Islet precursor cell (in vitro differentiated cells): ENCODE measurements at places on chromosomes 12 and 14.

GRCh38 chr14:68823434-68824206 lies 30.8 kb upstream of the ZFP36L1 start:
- no peak for DNase-seq

DNA sequence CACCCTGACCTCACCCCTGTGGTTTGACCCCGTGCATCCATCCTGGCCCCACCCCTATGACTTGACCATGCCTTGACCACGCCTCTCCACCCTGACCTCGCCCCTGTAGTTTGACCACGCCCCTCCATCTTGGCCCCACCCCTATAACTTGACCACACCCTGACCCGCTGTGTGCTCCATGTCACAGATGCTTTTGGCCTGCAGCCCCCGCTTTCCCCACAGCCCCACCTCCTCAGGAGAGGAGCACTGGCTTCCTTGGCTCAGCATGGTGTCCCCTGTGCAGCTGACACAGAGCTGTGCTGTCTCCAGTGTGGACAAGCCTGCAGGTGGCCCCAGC lies 269.9 kb upstream of the SFSWAP start:
- peak; percentile 51 for DNase-seq

GRCh38 chr12:58961166-58961565 lies 40.9 kb upstream of the LRIG3 start:
- DNase-seq, result no peak

DNA sequence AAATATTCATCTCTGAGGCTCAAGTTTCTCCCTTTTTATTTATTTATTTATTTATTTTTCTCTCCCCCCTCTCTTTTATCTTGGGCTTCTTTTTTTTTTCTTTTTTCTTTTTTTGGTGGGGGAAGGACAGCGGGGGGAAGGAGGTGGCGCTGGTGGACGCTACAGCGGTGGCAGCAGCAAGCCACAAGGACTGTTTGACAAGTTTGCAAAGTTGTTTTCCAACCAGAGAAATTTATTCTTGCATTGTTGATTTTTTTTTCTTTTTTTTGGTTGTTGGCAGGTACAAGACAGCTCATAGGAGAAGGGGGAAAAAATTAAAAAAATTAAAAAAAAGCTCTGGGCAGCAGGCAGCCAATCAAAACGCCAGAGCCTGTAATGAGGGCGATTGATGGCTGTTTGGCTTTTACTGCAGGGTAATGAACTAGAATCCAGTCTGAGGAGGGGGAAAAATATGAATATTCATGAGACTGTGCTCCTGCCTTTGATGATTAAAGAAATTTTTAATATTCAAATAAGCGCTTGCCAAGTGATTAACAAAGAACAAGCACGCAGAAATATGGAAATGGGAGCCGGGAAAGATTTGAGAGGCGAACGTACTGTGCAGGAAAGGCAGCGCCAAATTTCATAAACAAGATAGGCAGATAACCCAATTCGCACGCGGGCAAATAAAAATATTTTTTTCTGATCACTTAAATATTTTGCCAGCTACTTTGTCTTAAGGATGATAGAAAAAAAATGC lies 36.2 kb downstream of the BCL11B start:
- DNase-seq, result no peak

GRCh38 chr12:118981285-118982211 lies at the start of gene SRRM4:
Gene SRRM4 (plus strand): TSS chr12:118981541. CDS start chr12:118981883, 342 bp downstream.
- peak; percentile 87 for DNase-seq

DNA sequence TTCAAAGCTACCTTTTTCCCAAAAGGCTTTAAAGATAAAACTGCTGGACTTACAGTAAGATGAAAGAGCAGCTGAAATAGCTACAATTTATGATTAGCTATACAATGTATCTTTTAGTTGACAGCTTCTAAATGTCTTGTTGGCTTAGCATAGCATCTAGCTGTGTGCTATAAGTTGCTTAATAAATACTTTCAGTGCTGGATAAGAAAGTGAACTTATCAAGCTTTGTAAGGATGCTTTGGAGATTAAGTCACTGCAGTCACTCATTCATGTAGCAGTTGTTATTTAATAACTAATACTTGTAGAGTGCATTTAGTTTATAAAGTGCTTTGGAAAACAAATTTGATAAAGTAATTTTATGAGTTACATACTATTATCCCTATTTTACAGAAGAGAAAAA lies 14.6 kb downstream of the CFAP54 start:
- no peak for DNase-seq

DNA sequence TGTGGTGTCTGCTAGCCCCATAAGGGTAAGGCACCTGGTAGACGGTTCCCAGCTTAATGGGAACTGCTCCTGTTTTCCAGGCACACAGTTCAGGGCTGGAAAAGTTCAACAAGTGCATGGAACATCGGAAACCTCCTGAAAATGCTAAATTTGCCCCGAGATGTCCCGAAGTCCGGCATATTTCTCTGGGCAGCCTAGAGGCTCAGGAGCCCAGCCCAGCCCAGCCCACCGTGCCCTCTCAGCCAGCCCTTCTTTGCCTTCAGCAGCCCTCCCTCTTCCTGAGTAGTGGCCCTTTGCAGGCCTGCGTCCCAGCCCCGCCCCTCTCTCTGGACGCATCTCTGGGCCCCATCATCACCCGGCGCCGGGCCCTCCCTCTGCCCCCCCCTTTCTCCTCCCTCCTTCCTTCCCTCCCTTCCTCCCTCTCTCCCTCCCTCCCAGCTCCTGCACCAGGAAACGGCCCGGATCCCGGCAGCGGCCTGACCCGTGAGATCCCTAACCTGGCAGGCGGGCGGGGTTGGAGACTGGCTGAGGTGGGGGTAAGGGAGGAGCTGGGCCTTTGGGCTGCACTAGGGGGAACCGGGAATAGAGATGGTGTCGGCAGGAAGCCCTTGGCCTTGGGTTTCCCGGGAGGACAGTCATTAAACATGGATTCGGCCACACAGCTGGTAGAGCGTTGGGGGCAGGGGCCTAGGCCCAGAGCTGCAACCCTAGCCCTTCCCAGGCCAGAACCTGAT lies at the start of gene BCL2L2:
Gene BCL2L2, plus strand, starts transcription at position 422 of the 734 bp plus-strand sequence. CDS start 935 bp downstream, outside the sequence.
- peak; percentile 98 for DNase-seq

GRCh38 chr14:69573205-69573830 lies 1.4 kb downstream of the CCDC177 start:
- DNase-seq, result no peak

GRCh38 chr12:124024263-124024678 lies 51.3 kb downstream of the ZNF664 start:
- no peak for DNase-seq

GRCh38 chr14:90545382-90545781 lies 148.6 kb downstream of the CALM1 start:
- DNase-seq, result no peak

DNA sequence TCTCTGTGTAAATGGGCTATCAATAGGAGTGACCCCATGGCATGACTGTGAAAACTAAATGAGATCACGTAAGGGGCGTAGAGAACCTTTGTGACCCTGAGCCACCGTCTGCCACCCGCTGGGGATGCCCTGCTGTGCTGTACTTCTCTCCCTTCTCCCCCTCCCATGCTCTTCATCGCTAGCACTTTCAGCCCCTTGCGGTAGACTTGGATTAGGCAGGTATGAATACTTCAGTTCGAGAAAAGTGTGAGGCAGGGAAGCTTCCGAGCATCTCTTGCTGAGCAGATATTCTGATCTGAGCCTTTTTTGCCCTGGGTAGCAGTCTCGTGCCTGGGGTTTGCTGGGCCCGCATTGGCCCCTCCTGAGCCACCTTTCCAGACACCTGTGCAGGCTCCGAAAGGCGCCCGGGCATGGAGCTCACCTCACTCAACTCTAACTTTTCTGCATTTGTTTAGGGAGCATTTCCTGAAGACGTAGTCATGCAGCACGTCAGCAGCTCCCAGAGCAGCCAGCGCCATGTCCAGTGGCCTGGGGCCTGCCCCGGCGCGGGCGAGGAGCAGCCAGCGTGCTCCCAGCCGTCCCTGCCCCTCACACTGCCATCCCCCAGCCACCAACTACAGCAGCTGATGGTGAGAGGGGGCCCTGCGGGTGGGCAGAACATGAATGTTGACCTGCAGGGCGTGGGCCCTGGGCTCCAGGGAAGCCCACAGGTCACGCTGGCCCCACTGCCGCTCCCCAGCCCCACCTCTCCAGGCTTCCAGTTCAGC lies 40.4 kb downstream of the DDX51 start:
- no peak for DNase-seq

DNA sequence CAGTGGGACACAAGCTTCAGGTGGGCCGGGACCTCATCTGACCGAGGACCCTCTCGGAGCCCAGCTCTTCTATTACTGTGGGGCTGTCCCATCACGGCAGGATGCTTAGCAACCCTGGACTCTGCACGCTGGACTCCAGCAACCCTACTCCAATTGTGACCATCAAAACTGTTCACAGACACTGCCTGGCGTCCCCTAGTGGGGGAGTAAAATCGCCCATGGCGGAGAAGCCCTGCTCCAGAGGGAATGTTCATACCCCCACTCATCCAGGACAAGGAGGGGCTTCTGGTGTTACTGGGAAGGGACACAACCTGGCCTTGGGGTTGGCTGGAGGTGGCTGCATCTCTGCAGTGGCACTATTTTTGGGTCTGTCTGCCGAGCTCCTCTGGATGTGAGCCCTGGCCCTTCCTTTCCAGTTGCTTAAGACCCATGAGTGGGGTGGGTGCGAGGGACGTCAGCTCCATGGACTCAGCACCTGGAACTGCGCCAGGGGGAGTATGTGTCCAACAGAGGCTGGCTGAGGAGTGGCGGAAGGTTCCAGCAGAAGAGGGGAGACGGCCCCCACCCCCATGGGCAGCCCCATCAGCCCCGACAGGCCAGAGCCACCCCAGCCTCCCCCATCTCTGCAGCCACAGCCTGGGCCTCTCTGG lies 103.8 kb downstream of the RFLNA start:
- DNase-seq, result no peak

GRCh38 chr14:75205591-75205990 lies 29.2 kb upstream of the TMED10 start:
- no peak for DNase-seq

DNA sequence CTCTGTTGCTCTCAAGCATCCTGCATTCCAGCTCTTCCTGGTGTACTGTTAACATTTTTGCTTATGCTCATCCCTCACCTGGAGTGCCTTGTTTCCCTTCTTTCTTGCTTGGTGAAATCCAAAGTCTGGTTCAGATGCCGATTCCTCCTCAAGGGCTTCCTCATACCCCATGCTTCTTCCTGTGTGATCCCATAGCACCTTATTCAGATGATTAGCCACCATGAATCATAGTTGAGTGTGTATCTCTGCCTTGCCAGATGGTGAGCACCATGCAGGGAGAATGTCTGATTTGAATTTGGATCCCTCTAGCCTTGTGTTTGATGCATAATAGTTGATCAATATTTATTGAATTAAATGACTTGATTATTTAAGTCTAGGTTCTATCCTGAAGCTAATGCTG lies 39.4 kb upstream of the ANO4 start:
- no peak for DNase-seq

DNA sequence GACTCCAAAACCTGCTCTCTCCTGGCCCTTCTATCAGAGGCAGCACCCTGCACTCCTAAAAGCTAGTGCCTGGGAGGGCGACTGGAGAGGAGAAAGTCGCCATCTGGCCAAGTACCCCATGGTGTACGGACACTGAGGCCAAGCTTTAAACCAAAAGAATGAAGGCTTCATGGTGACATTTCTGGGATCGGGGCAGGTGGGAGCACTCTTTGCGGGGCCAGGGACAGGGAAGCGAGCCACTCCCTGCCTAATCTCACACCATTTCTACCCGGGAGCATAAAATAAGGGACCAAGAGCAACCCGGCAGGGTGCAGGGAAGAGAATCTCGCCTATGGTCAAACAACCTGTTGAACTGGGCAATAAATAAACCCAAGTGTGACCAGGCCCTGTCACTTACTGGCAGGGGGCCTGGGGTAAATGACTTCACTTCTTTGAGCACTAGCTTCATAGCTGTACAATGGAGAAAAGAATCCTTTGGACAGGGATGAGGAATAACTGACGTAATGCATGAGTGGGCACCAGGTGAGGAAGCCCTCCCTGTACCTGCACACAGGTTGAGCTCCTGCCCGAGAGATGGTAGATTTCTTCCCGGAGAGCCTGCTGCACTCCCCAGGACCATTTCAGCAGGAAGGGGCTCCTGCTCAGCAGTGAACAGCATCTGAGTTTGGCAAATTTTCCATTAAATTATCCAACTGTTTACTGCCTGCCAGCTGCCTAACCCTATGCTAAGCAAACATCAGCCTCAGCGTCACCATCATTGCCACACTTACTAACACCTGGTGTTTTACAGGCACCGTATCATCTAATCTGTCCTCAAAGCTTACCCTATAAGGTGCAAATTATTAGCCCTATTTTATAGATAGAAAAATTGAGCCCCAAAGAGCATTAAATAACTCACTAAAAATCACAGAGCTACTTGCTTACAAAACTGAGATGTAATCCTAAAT lies 2.0 kb downstream of the SERPINA1 start:
- no peak for DNase-seq

GRCh38 chr12:123491056-123491455 lies 33.1 kb downstream of the SNRNP35 start:
- DNase-seq, result no peak
